HuH-7 (cell line): ENCODE measurements at places on chromosomes 11 and 22.

- no peak for DNase-seq
Measured at GRCh38 chr11:112949781-112950575, 11.2 kb upstream of the NCAM1 start.

DNA sequence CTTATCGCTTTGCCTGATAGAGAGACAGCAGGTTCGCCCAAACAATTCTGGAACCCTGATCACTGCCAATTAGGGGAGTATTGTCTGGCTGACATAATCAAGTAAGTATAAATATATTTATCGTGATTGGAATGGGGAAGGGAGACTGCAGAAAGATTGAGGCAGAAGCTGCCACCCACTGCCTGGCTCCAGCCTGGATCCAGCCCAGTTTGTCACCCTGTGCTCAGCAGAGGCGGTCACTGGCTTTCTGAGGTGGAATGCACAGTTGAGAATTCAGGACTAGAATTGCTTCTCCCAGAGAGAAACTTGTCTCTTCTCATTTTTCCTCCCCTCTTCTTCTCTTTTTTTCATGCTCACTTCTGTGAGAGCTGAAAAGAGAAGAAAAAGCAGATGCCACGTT is 25.9 kb downstream of the GRAP2 start:
- DNase-seq, result no peak

DNA sequence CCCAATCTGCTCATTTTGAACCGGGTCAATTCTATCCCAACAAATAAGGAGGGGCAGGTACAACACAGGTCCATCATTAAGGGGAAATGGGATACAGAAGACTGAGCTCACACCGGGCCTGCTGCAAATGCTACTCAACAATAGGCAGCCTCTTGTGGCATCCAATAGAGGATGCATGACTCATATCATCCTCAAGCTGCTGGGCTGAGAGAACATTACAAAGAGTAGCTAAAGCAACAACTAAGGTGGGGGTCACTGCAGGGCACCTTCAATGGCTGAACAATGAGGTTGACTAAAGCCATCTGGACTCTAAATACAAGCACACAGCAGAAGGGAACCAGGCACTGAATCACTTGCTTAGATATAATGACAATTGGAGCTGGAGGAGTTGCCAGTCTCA is 130.1 kb upstream of the SYN3 start:
- DNase-seq, result no peak

DNA sequence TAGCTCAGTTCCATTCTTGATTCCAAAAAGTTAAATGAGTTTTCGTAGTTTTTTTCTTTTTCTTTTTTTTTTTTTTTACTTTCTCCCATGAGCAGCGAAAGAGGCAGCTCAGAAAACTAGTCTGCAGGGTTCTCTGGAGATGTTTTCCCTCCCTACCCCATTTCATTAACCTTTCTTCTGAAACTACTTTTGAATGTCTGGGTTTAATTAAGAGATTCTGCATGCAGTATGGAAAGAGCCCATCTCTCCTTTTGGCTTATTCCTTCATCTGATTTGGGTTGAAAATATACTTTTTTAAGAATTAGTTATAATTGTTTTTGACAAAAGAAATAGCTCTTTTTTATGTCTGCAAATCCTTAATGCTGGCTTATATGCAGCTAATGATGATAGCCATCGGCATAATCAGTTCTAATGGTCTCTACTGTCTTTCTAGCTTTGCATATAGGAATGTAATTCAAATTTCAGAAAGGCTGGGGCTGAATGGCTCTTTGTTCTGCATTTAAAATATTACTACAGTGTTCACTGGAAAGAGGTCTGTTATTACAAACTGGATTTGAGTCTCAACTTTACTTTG is 265.3 kb downstream of the FAT3 start:
- no peak for DNase-seq

GRCh38 chr11:12800032-12800671 is 125.9 kb downstream of the TEAD1 start:
- peak; percentile 28 for DNase-seq

DNA sequence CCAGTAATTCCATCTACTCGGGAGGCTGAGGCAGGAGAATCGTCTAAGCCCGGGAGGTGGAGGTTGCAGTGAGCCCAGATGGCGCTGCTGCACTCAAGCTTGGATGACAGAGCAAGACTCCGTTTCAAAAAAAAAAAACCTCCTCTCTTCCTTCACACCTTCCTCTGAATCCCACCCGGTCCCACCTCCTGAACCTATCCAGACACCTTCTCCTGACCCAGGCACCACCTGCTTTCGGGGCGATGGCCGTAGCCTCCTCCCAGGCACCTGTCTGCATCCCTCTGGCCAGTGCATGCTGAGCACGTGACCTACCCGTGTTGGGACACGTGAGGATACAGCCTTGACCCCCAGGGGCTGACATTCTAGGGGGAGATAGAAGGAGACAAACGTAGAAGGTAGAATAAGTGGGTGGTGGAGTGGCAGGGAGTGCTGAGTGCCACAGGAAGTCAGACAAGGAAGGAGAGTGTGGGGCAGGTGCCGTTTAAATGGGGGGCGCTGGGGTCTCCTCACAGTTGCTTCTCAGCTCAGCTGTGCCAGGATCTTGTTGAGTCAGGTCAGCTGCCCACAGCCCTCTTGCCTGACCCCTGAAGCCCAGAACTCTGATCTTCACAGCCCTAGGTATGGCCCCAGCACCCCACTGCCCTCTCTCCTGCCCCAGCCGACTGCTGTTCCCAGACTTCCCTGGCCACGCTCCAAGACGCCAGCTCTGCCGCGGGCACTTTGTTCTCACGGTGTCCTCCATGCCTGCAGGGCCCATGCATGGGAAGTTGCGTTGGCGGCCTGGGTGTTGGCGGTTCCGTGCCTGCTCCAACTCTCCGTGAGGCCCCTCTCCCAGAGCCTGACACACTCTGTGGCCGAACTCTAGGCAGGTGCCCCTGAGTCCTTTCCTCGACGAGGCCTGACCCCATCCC is 1.2 kb upstream of the MIOX start:
- no peak for DNase-seq

GRCh38 chr11:44766112-44766971 is 39.6 kb downstream of the TSPAN18 start:
- no peak for DNase-seq

DNA sequence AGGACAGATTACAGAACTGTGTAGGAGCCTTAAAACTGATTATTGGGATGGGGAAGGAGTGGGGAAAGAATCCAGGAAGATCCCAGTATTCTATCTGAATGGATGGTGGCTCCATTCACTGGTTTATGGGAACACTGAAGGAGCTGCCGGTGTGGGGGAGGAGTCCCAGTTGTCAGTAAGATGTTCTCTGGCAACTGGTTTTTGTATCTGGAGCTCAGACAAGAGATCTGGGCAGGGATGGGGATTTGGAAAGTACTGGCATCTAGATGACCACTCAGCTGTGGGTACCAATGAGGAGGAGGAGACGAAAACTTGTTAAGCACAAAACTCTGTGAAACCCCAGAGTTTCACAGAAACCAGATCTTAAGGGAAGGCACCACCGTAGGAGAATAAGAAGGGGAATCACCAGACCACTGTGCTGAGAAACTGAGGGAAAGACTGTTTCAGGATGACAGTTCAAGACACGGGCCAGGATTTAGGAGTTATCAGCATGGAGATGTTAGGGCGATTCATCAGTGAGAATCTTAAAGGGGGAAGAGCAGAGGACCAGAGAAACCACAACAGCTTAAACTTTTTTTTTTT is 28.1 kb downstream of the LDLRAD3 start:
- DNase-seq, result no peak

DNA sequence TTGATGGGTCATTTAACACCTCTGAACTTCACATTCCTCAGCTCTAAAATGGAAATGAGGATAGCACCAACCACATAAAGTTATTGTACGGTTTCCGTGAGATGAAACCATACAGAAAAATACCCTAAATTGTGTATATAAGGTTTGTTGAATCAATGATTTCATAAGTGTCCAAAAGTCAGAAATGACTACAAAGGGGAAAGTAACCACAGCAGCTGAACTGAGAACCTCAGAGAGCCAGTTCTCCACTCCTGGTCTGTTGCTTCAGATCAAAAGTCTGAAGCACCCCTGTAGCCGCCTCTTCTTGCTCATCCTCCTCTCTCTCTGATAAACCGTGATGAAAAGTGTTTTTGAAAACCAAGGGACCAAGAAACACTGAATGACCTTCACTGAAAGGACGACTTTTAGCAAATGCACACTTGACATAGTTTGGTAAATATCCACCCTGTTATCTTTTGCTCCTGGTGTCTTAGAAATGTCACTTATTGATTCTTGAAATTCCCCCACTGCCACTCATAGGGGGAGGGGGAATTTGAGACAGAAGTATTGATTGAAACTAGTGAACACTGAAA is 194.5 kb downstream of the NAV2 start:
- no peak for DNase-seq

GRCh38 chr11:120192831-120193625 is 17.8 kb upstream of the OAF start:
- DNase-seq, result no peak

DNA sequence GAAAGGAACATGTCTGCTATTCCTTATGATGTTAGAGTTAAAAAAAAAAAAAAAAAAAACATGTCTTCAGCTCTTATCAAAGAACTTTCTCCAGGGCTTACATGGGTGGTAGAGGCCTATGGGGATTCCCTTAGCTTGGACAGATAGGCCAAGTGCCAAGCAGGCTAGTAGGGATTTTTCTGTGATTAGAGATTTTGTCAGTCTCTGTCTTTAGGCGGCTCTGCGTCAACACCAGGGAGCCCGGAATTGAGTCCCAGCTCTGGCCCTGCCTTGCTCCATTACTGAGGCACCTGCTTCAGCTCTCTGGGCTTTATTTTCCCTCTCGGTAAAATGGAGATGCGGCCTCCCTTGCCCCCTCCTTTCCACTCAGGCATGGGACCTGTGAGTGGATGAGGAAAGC is 13.1 kb downstream of the CRY2 start:
- DNase-seq, result no peak

DNA sequence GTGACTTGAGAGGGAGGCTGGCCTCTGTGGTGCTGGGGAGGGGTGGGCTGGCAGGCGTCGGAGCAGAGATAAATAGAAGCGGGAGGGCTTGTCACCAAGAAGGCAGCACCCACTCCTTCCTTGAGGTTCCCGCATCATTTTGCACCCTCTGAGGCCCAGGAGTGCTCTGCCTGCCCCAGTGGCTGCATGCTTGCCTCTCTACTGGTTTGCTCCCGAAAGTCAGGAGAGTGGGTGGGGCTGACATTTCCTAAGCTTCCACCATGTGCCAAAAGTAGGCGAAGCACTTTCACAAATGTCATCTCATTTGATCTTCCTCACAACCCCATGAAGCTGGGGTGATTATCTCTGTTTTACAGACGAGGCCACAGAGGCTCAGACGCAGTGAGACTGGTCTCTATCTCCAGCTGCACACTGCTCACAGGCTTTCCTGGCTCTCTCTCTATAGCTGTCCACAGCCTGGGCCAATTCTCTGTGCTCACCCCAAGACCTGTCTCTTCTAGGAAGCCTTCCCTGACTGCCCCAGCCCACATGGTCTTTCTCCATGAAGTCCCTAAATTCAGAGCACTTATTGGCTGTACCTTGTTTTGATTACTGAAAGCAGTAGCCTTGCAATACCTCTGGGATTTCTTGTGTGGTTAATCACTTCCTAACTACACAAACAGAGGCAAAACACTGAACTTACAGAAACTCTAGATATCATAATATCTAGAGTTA is 2.6 kb upstream of the UCP3 start:
- no peak for DNase-seq

GRCh38 chr11:132365650-132366049 is 995.2 kb downstream of the NTM start:
- no peak for DNase-seq

DNA sequence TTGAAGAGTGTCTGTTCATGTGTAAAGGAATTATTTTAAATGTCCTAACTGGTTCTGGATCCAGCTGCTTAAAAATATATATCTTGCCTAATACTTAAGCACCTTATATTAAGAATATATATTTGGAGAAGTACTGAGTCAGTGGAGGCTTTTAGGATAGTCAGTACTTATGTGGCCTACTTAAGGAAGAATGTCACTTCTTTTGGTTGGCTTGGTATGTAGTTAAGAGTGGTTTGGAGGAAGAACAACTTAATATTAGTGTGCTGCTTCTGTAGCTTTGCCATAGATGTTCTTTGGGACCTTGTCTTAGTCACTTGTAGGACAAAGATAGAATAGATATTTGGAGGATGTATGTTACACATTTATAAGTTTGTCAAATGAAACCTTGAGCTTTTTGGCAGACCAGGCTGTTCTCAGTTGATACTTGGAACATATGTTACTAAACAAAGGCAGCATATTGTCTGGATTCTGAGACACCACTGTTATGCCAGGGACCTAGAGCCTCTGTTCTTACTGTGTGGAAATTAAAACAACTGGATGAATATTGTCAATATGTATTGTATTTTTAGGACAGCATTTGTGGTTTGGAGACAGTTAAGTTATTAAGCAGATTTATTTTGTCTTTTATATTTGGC is 4.9 kb downstream of the HIPK3 start:
- DNase-seq, result no peak

DNA sequence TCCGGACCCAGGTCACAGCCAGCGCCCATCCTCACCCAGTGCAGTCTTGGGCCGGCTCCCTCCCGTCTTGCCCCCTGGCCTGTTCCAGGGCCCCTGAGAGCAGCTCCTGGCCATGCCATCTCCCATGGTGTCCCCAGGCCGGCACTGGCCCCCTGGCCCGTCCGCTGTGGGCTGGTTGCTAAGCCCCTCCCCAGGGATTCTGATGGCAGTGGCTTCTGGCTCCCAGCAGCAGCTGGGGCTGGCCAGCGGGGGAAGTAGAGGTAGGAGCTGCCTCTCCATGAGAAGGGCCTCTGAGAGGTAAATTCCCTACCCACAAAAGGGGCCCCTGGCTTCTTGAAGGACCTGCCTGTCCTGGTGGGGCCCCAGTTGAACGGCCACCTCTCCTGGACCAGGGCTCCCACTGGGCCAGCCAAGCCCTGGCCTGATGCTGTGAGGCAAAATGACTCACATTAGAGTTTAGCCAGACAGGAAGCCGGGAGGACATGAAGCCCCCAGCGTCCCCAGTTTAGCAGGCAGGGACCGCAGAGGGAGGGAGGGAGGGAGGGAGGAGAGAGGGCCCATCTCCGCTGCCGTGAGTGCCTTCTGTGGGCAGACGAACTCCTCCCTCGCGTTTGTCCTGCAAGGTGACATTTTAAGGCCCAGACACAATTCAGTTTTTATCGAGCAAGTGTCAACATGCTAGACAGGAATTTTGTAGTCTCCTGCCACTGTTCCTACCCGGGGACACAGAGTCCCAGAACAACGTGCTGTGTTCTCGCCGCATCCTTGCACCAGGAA is 32.9 kb upstream of the GAL start:
- no peak for DNase-seq

DNA sequence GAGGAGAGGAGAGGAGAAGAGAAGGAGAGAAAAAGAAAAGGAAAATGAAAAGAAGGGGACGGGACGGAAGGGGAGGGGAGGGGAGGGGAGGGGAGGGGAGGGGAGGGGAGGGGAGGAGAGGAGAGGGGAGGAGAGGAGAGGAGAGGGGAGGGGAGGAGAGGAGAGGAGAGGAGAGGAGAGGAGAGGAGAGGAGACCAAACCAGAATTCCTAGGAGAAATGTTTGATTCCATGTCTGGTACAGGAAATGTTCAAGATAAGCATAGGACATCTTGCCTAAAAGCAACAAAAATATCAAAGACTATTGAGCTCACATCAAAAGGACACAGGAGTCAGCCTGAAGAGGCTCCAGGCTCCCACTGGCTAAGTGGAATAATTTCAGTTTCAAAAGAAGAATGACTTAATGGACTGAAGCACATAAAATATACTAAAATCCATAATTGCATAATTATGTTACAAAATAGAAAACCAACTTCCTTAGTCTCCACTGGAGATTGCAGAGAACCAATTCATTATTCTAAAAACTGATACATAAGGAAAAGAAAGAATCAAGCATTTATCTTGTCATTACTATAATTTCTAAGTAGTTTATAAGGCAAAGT is 101.1 kb upstream of the APOA1 start:
- no peak for DNase-seq
